Activated naive CD4-positive, alpha-beta T cell treated with Interleukin-2 at 50 U/mL for 16 hours (primary cell): ENCODE measurements at places on chromosomes 4 and X.
A peak's percentile ranks its signal among the peaks of the same experiment; 100 is the strongest.

- no peak for DNase-seq
Observed at GRCh38 chr4:85166318-85166717, 199.8 kb upstream of the WDFY3 start.

DNA sequence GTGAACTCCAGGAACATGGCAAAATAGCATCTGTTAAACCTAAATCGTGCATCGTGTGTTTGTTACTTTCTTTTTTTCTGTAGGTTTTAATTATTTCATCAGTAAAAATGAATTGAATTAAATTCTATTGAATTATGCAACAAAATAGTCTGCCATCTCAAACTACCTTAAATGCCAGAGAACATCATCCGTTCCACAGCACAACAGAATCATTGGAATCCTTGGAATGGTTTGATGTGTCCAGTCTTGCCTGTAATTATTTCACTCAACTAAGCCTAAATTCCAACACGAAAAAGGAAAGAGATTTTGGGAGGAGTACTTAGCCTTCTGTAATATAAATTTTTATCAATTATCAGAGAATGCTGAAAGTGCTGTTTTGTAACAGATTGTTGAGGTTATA lies 17.1 kb upstream of the SLC7A11 start:
- no peak for DNase-seq

- DNase-seq: peak; percentile 66
Observed at GRCh38 chrX:49053223-49054072, 5.4 kb upstream of the CCDC120 start.

GRCh38 chrX:39956803-39957394 lies 140.9 kb downstream of the BCOR start:
- no peak for DNase-seq

DNA sequence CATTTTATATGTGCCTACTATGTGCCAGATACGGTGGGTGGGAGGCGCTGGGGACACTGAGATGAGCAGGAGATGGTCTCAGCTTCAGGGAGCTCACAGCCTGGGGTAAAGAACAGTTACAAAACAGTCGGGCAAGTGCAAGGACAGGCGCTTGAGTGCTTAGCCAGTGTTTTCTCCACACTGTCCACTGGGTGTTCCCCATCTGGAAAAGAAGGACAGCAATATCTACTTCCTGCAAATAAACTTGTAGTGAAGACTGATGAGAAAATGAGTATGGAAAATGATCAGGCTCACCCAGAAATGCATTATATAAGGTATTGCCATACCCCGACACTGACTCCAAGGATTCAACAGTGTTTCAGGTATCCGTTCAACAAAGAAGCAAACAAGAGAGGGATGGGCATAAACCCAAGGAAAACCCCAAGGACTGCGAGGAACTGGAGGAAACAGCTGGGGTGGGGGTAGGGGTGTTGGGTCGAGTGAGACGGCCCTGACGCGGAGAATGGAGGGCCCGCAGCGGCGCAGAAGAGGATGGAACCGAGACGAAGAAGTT lies 835 bp downstream of the TMEM185A start:
- DNase-seq: no peak

DNA sequence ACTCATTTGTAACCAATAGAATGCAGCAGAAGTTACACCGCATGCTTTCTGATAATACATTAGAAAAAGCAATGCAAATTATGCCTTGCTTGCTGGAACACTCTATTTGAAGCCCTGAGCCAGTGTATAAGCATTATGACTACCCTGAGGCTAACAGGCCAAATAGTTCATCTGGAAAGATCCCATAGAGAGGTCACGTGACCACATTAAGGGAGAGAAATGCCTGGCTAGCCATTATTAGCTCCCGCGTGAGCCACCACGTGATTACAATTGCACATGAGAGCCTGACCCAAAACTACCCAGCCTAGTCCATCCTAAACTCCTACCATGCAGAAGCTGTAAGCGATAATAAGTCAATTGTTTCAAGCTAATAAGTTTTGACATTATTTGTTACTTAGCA lies 472.9 kb upstream of the GALNTL6 start:
- no peak for DNase-seq

DNA sequence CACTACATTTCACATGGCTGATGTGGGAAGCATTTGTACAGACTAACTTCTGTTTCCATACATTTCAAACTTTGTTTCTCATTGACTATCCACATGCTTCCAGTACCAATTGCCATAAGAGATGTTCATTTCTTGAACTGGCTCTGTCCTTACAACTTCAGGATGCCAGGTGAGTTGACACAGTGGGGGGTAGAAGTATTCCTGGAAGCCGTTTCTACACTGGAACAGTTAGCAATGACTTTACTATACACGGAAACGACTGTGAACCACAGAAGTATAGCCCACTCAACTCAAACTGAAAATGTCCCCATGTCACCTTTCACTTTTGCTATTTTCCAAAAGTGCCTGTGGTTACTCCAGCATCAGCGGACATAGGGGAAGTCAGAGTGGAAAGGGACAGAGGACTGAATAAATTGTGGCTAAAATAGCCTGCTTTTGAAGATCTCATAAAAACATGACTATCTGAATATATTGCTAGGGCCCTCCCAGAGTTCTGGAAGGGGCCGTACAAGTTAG lies 38.0 kb upstream of the DSPP start:
- DNase-seq: no peak

DNA sequence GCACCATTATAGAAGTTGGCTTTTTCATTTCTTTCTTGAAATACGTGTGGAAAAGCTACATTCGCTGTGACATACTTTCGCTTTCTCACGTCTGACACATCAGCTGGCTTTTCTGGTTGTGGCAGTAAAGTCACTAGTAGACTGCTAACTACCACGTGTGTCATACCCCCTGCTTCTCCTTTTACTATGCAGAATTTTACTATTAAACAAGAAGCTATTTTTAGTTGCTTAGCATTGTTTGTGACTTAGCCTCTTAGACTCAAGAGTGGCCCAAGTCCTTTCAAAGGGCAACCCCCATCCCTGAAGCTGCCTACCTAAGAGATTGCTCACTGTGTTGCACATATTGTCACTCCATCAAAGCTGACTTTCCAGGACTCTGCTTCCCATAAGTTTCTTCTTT lies 2.1 kb upstream of the IL2 start:
- peak; percentile 55 for DNase-seq

DNA sequence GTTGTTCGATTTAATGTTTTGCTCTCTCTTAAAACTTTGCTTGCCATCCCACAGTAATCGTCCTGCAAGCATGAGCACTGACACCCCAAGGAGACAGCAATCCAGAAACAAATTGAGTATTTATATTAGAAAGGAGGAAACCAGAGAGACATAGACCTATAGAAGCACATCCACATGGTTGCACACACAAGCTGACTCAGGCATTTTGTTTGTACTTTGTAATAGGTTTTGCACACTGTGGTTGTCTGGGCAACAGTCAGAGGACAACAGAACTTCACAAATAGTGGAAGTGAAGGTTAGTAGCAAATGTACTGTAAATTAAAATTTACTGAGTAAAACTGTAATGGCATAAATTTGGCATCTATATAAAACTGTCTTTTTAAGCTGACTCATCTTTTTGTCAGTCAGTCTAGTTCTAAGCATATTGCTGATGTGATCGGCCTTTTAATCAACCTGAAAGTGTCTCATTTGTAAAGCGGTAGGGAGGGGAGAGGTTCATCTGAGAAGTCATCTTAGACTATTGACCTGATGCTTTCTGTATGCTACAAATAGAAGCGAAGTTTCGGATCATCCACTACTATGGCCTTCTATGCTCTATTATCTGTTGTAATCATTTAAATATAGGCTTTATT lies 1624.7 kb downstream of the ARAP2 start:
- DNase-seq: no peak

- no peak for DNase-seq
Observed at GRCh38 chr4:167578906-167579305, 344.6 kb upstream of the SPOCK3 start.

GRCh38 chrX:4268676-4269075 lies 555.2 kb upstream of the PRKX start:
- DNase-seq: no peak

GRCh38 chrX:115939070-115939469 lies 231.5 kb upstream of the AGTR2 start:
- no peak for DNase-seq

DNA sequence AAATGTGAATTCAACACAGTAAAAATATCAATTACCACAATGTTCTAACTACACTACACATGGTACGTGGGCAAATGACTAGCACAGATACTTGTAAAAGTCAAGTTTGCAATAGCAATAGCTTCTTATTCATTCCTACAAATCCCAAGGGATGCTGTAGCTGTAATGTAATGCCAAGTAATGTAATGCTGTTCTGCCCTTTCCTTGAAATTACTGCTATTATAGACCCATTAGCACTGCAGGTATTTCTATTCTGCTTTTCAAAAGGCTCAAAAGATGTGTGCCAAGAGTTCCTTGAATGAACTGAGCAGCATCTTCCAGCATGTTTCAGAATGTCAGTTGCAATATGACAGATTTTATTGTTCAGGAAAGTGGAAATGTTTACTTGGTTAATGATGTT lies 129.9 kb upstream of the BANK1 start:
- no peak for DNase-seq
